ENCODE measurements at places on chromosomes 1 and 21.

- no peak for DNase-seq
These were observed 366.7 kb downstream of the HHIPL2 start for GRCh38 chr1:222181191-222181590.

GRCh38 chr1:211761400-211761799 is 69.2 kb downstream of the LPGAT1 start:
- no peak for DNase-seq

- no peak for DNase-seq
These were observed 8.5 kb upstream of the NBL1 start for GRCh38 chr1:19635646-19636045.

GRCh38 chr1:56505792-56506743 is 73.3 kb downstream of the PLPP3 start:
- no peak for DNase-seq

DNA sequence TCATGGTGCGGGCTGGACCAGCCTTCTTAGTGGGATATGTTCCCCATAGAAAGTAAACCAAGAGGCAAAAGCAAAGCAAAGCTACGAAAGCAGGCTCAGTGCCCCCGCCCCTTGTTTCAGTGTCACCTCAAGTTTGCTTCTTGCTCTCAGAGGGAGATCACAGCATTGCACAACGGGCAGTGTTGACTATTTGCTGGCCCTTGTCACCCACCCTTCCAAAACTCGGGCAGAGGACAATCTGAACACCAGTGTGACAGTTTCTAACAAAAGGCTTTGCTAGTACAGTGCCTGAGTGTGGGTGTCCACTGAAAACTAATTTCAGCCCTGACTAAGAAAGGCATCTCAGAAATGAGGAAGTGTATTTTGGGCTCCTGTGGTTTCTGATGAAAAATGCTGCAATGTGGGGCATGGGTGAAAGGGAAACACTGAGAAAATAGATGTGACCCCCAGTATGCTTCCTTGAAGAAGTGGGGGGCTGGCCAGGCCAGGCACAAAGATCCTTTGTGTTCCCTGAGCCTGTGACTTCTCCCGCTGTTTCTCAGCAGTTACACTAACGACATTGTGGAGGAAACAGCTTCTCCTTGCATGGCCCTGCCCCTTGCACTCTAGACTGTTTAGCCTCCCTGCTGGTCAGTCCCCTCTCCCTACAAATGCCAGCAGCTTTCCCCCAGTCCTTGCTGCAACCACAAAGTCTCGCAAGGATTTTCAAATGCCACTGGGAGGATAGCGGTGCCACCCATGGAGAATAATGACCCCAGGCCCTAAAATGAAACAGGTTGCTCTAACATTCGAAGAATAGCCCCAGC is 33.3 kb upstream of the KCNE1 start:
- no peak for DNase-seq

- no peak for DNase-seq
These were observed 95.9 kb upstream of the PPP2R5A start for GRCh38 chr1:212189352-212189738.

DNA sequence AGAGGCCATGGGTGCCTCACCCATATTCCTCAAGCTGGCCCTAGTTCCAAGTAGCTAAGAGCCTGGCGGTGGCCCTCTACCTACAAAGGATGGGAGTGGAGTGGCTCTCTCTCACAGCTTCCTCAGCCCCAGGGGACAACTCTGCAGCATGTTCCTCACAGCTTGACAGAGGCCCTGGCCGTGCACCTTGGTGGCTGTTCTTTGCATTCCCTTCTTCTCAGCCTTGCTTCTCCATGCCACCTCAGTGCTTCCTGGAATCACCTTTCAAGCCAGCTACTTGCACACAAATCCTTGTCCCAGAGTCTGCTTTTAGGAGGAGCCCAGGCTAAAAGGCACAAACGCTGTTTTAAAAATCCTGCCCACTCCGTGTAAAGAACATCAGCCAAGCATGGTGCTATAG is 69.0 kb upstream of the DIRAS3 start:
- DNase-seq, result no peak

DNA sequence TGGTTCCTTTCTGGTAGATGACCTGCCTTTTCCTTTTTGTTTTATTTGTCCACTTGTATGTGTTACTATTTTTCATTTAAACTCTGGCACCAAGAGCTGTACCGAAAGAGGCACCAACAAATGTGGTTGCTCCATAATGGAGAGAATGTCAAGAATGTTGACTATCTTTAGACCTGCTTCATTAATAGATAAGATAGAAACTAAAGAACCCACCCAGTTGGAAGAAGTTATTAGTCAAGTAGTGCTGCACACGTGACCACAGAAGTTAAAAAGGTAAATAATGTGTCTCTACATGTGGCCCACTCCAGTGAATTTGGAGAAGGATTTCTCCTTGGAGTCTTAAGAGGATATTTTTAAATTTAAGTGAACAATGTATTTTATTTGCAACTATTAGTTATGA is 9.3 kb downstream of the ATP1A1 start:
- DNase-seq, result no peak

- no peak for DNase-seq
These were observed 19.9 kb upstream of the KCNE2 start for GRCh38 chr21:34343838-34344381.

GRCh38 chr1:66331658-66332547 is 202.1 kb upstream of the SGIP1 start:
- peak; percentile 38 for DNase-seq

- DNase-seq, result no peak
These were observed 6.8 kb downstream of the ARID1A start for GRCh38 chr1:26702680-26703038.

GRCh38 chr1:61320575-61320974 is 238.2 kb downstream of the NFIA start:
- no peak for DNase-seq

GRCh38 chr1:202184750-202185460 is 8.7 kb upstream of the LGR6 start:
- peak; percentile 88 for DNase-seq

DNA sequence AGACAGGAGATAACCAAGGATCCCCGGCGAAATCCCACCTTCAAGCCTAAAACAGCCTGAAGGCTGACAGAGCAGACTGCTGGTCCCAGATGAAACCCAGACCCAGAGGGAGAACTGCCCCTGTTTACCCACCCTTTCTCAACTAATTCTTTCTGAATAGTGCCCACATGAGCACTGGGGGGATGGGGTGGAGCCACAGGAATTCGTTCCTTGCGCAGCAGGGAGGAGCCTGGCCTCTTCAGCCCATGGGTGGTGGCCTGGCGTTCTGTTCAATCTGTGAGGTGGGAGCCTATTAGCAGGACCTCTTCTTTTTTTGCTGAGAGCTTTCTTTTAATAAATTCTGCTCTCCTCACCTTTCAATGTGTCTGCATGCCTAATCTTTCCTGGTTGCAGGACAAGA is 6.6 kb upstream of the AK5 start:
- DNase-seq, result no peak

GRCh38 chr1:23480187-23481025 is 3.6 kb downstream of the ASAP3 start:
- DNase-seq, result no peak

GRCh38 chr1:32501865-32502264 is 37.0 kb downstream of the ZBTB8B start:
- no peak for DNase-seq

GRCh38 chr1:62952596-62952995 is 168.7 kb downstream of the ATG4C start:
- no peak for DNase-seq

All from COR-L47 (cell line).